ENCODE measurements at places on chromosomes 1 and 21. TPM values are rescaled to one million over a fixed set of nuclear protein-coding genes. Genes with fewer than 3 reads are reported as not detected.

DNA sequence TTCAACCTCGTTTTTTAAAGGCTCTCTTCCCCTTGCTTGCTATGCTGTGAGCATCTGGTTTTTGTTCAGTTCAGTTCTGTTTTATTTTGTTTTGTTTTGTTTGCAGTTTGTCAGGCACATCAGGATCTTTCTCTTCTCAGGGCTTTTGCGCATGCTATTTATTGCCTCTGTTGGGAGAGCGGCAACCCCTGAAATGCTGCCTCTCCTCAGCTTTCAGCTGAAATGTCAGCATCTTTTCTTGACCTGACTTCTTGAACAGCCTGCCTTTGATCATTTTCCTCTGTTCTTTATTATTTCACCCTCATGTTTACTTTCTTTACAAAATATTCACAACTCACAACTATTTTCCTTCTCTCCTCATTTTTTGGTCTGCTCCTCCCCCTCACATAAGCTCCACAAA, 50.4 kb upstream of the RC3H1 start:
- DNase-seq: no peak

GRCh38 chr1:53963460-53963859, 17.3 kb downstream of the LRRC42 start:
- DNase-seq: no peak

- DNase-seq: no peak
These were observed 198.8 kb upstream of the C8B start for GRCh38 chr1:57164584-57164983.

GRCh38 chr1:53729456-53730223, 9.3 kb downstream of the GLIS1 start:
- no peak for DNase-seq

- DNase-seq: no peak
These were observed 73.3 kb upstream of the WDR26 start for GRCh38 chr1:224507771-224508523.

GRCh38 chr1:204569478-204569877, 53.3 kb downstream of the MDM4 start:
- no peak for DNase-seq

DNA sequence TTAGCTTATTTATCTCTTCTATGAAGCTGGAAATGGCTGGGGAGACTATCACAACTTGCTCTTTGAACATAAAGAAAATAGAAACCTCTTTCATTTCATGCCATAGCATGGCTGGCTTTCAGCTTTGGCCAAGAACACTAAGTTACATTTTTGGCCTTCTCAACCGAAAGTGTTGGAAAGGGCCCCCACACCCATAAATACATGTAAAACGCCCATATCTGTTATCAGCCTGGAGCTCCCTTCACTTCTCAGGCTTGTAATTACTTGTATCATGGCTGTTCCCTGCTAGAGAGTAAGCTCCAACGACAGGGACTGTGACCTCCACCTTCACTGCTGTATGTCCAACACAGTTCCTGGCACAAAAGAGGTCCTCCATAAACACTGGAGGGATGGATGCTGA, 12.7 kb upstream of the EIF4G3 start:
- DNase-seq: no peak

DNA sequence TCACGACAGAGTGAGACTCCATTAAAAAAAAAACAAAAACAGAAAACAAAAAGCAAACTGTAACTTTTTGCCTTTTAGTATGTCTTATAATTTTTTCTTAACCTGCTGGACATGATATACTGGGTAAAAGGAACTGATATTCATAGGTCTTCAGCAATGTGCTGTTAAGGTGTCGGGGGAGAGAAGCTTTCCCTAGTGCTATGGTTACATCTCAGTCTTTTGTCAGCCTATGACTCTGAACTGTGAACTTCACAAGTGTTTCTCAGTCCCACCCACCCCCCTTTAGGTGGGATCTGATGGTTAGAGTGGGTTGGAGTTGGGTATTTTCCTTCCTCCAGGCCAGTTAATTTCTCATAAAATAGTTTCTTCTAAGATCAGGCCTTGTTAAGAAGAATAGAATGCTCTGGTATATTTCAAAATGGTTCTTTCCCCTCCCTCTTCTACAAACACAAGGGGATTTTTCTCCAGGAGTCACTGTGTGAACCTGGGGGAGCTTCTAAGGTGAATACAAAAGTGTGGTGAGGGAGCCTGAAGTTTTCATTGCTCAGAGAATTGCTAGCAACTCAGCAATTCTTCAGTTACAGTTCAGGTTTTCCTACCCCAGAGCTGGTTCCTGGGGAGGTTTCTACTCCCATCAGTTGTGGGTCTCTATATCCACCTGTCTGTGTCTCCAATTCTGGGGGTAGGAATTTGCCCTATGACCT, 16.1 kb upstream of the EDARADD start:
- no peak for DNase-seq

DNA sequence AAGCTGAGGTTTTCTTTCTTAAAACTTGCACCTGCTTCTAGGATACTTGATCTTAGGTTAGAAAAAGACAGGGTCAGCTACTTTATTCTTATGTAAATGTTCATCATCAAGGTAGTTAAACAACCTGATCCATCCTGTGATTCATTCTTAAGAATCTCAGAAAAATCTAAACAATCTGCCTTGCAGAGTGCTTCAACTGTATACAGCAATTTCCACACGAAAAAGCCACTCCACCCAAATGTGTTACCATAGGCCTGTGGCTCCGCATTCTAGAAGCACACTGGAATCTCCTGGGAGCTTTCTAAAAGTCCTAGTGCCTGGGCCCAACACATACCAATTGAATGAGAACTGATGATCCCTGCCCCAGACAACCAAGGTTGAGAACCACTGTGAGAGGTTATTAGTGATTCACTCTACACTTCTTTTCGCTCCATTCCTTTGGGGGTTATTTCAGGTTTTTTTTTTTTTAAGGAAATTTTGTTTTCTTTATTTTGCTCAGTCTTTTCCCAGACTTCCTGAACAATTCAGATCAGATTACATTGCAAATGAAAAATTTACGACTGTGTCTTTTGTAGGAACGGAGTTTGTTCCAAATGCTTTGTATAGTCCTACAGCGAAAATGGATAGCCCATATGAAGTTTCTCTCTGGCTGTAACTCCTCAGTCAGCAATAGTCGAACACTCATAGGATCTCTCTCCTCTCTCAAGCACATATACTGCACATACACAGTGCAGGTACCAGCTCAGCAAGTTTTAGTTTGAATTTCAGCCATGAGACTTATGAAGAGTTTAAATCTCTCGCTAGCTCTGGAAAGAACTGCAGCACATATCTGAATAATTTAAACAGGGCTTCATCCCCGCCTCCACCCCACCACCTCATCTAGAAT, 16.1 kb downstream of the SMYD2 start:
- DNase-seq: peak; percentile 70

DNA sequence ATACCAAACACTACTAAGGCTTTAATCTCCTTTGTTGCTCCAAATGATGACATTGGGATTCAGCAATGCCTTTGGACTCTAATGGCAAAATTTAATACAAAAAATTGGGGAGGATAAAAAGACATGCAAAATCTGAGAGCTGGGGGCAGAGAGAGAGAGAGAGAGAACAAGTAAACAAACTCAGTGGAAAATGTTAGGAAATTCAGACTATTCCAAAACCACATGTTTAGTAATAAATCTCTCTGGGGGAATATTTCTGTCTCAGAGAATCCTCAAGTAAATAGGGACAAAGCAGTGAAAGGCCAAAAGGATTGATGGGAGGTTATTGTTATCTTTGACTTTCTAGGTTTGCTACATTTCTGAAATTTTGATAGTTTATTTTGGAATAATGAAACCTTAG, 65.7 kb downstream of the PLA2G4A start:
- no peak for DNase-seq

- DNase-seq: no peak
These were observed 33.9 kb upstream of the ZNF362 start for GRCh38 chr1:33222381-33222780.

DNA sequence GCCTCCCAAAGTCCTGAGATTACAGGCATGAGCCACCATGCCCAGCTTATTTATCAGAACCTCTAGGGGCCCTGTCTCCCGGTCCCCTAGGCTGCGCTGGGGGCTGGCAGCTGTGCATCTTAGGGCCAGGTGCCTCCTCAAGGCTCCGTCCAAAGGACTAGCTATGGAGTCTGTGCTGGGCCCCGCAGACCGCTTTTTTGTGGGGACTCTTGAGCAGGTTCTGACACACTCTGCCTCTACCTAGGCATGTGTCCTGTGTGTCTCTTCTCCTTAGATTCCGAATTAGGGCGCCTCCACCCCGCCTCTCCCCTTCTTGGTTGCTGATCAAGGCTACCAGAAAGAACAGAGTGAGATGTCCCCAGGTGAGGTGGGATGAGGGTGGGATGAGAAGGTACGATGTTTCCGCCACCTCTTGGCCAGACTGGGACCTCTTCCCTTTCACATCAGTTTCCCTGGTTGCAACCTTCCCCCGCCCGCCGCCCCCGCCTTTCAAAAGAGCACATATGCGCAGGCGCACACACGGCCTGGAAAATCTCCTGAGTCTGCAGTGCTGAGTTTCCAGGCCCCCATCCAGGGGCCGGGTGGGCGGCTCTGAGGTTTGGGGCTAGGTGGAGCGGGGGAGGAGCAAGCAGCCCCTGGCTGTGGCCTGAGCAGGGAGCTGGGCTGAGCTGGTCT, 5.0 kb upstream of the PTPN7 start:
- DNase-seq: peak; percentile 43

GRCh38 chr1:175002910-175003517, 3.3 kb downstream of the CACYBP start:
- DNase-seq: no peak

GRCh38 chr21:46111193-46111571, 13.3 kb downstream of the COL6A2 start:
- no peak for DNase-seq

GRCh38 chr1:55427606-55428005, 212.4 kb upstream of the USP24 start:
- no peak for DNase-seq

DNA sequence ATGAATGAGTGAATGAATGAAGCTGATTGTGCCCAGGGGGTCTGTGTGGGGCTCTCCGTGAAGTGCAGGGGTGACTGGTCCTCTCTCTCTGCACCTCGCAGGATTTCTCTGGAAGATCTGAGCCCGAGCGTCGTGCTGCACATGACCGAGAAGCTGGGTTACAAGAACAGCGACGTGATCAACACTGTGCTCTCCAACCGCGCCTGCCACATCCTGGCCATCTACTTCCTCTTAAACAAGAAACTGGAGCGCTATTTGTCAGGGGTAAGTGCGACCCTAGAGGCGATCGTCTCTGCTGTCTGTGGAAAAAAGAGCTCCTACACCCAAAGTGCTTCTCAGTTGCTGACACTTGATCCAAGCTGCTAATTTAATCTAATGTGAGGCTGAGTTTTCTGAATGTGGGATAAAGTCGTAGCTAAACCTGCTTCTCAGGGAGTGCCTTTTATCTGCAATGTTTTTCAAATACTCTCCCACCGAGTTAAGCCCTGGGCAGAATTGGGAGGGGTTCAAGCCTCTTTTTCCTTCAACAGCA, 101.7 kb downstream of the HUNK start:
- peak; percentile 36 for DNase-seq

DNA sequence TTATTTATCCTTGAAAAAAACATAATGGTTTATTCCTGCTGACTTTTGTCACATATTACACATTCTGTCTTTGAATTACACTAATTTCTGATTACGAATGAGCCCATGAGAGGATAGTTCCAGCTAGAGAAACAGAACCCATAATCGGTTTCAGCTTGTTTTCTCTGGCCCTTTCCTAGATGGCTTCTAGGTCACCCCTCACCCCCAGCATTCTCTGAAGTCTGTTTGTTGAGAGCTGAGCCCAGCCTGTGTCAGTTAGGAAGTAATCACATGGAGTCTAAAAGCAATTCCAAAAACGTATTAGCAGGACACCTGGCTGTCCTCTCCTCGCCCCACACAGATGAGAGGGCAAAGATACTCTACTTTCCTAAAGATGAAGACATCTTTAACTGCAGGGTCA, 48.9 kb downstream of the KIAA1614 start:
- no peak for DNase-seq

DNA sequence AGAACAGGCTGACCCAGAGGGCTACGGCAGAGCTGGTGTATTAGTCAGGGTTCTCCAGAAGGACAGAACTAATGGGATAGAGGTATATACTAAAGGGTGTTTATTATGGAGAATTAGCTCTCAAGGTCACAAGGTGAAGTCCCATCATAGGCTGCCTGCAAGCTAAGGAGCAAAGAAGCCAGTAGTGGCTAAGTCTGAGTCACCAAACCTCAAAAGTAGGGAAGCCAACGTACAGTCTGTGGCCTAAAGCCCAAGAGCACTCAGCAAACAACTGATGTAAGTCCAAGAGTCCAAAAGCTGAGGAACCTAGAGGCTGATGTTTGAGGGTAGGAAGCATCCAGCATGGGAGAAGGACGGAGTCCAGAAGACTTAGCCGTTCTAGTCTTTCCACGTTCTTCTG, 179.2 kb downstream of the BACH1 start:
- DNase-seq: no peak

- DNase-seq: no peak
These were observed 77.0 kb upstream of the LRRC8D start for GRCh38 chr1:89743788-89744187.

NBPF11 gene
- total RNA-seq: 8.5 TPM

RGS1 gene
- not detected for total RNA-seq

CASQ1 gene
- total RNA-seq: 2.8 TPM

CYP4Z1 gene
- not detected for total RNA-seq

ANGPTL3 gene
- total RNA-seq: not detected

MYCBP gene
- 69.2 TPM for total RNA-seq

ESPN gene
- total RNA-seq: 12.7 TPM

LY9 gene
- not detected for total RNA-seq

NR1I3 gene
- not detected for total RNA-seq
